ENCODE measurements at places on chromosomes 5 and 9.

DNA sequence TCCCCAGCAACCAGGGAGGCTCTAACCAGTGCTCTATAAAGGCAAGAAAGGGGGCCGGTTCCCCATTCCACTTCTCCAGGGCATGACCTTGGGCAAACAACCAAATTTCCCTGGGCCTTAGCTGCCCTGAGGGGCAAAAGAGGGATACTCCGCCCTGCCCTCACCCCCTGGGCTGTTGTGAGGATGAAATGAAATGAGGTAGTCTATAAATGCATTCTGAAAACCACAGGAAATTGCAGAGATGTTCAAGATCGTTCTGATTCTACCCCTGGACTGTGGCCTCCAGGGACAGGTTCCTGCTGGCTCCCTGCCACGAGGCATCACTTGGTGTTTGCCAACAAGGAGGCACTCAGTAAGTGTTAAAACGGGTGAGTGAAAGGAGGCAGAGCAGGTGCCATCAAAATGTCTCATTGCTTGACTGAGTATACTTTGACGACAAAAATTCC lies 5.7 kb downstream of the RAPGEF1 start:
- peak; percentile 46 for DNase-seq

- no peak for DNase-seq
Observed at GRCh38 chr9:92686954-92687353, 17.0 kb upstream of the IPPK start.

DNA sequence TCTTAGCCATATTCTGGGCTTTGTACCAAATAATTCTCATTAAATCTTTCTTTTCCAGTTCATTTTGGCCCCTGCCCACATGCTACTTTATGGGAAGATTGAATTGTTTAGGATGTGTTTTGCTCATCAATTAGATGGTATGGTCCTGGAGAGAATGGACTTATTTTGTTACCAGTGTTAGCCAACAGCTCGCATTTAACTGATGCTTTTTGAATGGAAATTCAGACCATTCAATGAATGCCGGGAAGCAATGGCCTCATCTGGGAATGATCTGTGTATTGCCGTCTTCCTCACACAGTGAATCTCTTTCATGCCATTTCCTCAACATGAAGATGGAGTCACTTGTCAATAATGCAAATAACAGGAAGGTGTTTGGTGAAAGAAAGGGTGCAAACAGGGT lies 370.6 kb upstream of the PIK3R1 start:
- DNase-seq: no peak

- no peak for DNase-seq
Observed at GRCh38 chr5:93395010-93395409, 186.0 kb downstream of the NR2F1-AS1 start.

DNA sequence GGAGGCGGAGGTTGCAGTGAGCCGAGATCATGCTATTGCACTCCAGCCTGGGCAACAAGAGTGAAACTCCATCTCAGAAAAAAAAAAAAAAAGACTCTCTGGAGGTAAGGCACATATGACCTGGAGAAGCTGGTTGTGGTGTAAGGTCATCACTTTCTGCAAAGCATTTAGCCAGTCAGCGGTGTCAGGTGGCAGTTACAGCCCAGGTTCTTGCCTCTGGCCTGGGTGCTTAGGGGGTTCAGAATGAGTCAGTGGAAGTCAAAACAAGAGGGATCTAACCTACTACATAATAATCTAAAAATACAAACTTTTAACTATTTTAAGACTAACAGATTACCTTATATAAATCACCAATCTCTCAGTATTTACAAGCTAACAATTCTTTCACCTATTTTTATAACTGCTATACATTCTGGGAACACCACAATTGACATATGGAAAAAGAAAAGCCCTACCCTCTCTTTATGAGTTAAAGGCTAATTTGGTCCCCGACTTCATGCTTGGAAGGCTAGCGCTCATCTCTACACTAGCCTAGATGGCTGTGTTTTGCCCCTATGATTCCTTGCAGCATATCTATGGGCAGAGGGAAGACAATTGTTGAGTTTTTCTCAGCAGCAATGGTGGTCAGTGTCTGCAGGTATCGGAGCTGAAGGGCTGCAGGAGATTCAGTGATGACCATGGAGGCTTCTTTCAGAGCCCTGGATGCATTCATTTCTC lies 29.2 kb downstream of the STOM start:
- DNase-seq: no peak

DNA sequence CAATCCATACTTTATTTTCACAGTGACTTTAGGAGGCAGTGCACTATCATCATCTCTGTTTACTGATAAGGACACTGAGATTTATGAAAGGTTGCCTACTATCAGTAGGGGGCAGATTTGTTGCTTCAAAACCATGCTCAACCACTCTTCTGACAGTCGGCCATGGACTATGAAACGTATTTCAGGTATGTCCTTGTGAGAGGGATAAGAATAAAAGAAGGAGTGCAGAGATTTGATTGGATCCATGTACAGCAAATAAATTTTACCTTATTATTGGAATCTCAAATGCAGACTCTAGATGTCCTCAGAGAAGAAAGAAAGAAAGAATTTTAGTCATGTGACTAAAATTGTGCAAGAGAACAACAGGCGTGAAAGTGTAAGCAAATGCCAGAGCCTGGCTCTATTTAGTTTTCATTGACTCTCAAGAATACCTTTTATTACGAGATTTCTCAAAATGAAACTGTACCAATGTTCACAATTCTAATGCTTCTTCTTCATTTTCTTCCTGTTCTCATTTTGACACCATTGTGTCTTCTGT lies 296.6 kb upstream of the RASA1 start:
- DNase-seq: no peak

GRCh38 chr5:101080462-101081240 lies 177.6 kb upstream of the ST8SIA4 start:
- DNase-seq: no peak

DNA sequence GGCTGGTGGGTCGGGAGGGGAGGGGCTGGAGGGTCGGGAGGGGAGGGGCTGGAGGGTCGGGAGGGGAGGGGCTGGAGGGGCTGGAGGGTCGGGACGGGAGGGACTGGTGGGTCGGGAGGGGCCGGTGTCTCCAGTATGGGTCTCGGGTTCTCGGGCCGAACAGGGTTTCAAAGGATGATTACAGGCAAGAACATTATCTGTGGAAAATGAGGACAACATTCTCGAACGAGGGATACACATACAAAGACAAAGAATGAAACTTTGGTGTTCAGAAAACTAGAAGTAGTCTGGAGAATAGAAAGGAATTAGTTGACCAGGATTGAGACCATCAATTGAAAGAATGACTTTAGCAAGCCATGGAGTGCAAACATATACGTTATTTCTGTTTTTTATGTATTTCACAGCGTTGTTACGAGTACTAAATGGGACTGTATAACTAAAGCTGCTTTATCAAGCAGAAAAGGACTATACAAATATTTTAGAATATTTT lies 360 bp upstream of the ZCCHC10 start:
- no peak for DNase-seq

DNA sequence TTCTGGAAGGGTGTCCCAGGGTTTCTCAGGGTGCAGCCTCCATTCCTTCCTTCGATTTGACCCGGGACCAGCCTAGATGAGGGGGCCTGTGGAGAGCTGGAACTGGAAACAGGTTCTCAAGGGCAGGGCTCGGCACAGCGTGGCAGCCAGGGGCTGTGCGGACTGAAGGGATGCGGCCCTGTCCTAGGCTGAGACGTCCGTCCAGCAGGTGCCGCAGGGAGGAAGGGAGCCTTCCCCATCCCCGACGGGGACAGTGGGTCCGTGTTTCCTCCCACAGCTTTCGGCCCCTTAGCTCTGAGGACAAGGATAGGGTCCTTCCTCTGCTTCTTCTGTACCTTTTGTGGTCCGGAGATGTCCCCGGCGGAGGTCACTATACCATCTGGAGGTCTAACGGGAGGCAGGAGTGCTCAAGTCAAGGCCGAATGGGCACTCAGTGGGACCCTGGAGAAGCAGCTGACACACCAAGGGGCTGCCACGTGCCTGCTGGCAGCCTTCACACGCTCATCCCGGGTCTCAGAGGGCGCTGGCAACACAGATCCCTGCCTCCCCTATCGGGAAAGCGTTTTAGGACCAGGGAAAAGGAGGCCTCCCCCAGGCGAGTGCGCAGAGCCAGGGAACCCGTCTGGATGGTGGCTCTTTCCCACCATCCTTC lies 49.9 kb downstream of the USP20 start:
- no peak for DNase-seq

DNA sequence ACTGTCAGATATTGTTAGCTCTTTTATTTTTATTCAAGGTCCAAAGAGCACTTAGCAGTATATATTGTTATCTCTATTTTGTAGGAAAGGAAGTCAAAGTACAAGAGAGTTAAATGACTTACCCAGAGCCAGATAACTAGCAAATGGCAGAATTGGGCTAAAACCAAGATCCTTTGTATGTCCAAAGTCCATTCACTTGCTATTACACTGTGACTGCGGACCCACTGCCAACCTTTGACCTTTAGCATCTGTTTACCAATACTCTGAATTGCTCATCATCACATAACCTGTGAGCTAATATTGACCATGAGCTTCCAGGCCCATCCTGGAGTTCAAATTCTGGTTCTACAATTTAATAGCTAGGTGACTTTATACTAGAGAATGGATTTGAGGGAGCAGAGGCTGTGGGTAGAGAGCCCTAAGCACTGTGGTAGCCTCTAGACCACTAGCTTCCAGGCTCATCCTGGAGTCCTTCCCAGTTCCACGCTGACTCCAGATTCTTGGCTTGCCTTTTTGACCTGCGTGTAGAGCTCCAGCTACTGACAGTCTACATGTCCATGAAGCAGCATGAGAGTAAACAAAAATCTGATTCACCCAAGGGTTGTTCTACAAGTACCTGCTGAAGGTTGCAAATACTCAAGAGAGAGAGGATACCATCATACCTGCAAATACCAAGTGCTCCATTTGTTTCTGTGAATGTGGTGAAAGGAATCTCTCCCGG lies 424.0 kb downstream of the SH3GL2 start:
- no peak for DNase-seq

DNA sequence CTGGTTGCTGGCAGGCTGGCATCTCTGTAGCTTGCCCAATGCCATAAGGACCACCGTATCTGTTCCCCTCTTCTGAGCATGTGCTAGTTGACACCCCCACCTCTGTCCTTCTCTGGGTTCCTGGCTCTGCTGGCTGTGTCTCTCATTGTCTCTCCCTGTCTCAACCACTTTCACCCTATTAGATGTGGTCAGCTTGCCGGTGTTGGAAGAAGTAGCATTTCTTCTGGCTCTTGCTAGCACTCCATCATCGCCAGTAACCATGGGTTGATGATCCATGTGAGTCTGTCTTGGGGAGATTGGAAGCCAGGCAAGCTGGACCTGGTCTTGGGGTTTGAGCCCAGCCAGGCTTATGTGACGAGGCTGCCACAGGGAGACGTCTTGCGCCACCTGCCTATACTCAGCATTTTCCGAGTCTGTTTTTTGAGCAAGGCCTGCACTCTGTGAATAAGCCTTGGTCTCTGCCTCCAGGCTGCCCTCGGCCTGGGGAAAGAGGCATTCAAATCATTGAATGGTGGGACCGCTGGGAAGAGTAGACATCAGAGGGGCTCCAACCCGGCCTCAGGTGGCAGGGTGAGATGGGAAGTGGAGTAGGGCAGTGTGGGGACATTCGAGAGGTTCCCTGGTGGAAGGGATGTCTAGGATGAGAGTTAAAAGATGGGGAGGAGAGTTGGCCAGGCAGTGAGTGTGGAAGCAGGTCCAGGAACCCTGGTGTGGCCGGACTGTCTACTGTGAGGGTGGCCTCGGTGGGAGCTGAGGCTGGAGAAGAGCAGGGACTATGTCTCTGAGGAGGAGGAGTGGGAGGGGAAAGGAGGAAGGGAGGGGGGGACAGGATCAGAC lies 74.3 kb downstream of the ZNF618 start:
- no peak for DNase-seq

- no peak for DNase-seq
Observed at GRCh38 chr9:129909851-129910250, 74.6 kb downstream of the USP20 start.

GRCh38 chr5:109373932-109374331 lies 35.8 kb downstream of the PJA2 start:
- no peak for DNase-seq

- no peak for DNase-seq
Observed at GRCh38 chr5:32814620-32815019, 103.5 kb downstream of the NPR3 start.

- DNase-seq: no peak
Observed at GRCh38 chr9:133956520-133957076, 35.5 kb downstream of the VAV2 start.

DNA sequence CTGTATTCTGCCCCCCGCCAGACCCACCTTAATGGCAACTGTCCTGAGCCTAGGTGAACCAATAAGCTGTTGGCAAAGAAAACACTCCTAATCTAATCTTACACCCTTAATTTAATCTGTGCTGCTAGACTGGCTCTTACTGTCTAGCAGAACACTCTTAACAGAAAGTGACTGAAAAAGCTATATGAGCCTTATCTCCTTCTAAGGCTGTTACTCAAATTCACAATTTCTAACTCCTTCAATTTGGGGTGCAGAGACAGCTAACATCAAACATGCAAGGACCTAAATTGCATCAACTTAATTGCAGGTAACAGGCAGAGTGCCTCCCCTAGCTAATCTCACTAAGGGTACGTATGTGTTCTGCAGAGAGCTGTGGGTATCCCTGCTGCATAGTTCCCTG lies 49.5 kb upstream of the MAP1B start:
- DNase-seq: no peak

GRCh38 chr5:14331386-14331781 lies 188.2 kb downstream of the TRIO start:
- DNase-seq: no peak

DNA sequence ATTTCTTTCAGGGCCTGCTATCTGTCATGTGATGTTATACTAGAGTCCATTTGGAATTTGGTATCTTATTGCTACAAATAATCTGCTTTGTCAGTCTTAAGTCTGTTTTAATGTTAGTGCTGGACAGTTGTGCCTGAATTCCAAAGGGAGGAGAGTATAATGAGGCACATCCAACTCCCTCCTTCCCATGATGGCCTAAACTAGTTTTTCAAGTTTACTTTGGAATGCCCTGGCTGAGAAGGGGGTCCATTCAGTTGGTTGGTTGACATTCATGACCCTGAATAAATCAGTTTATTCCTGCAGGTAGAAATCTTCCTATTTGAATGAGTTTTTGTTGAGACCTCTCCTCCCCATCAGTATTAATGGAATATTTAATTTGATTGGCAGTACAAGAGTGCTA lies 9.4 kb upstream of the LRRTM2 start:
- no peak for DNase-seq

- no peak for DNase-seq
Observed at GRCh38 chr5:134174841-134175839, 1.6 kb downstream of the SKP1 start.

DNA sequence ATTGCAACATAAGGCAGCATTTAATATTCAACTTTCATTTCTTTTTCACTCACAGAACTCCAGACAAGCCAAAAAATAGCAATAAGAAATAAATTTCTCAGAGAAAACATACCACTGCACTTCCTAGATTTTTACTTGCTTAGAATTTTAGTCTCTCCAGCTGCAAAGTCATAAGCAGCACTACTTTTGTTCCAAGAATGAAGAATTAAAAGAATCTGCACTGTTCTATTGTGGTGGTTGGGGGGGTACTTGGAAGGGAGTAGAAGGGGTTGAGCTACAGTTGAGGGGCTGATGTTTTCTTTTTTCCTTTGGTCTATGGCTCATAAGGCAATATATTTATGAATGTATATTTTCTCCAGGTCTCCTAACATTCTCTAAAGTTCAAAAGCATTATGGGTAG lies 144.5 kb downstream of the KIAA0825 start:
- DNase-seq: no peak

All from CD4-positive, alpha-beta T cell (primary cell).